ENCODE measurements at places on chromosomes 16 and 17.

- DNase-seq, result no peak
Measured at GRCh38 chr17:45201457-45201856, 20.2 kb upstream of the FMNL1 start.

- peak; percentile 3 for DNase-seq
Measured at GRCh38 chr17:66900126-66901010, 64.1 kb upstream of the CACNG4 start.

DNA sequence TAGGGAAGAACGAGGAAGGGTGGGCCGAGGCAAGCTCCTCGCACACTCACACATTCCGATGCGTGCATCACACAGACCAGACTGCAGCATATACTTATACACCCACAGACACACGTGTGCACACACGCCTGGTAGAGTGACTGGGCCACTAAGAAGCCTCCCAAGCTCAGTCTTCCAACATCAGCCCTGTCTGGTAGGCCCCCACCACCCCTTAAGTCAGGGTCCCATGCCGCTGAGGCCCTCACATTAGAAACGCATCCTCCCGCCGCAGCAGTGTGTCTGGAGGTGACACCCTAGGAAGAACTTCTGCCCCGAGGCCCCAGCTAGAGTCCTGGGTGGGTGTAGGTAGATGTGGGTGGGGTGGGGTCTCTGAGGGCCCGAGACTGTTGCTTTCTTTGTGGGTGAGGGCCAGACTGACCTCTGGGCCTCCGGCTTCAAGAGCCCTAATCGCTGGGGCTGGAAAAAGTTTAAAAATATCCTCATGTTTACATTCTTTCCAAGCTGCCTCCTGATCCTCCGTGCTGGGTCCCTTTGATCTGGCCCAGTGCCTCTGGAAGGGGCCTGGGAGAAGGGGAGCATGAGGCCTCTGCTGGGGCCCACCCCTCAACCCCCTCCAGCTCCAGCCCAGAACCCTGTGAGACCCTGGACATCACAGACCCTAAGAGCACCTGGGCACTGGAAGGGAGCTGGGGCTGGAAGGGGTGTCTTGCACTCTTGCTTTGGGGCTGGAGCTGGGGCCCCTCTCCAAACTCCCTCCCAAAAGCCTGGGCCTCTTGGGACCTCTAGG, 13.6 kb downstream of the CDH16 start:
- no peak for DNase-seq

- no peak for DNase-seq
Measured at GRCh38 chr17:33786478-33786877, 468.6 kb upstream of the CCL2 start.

DNA sequence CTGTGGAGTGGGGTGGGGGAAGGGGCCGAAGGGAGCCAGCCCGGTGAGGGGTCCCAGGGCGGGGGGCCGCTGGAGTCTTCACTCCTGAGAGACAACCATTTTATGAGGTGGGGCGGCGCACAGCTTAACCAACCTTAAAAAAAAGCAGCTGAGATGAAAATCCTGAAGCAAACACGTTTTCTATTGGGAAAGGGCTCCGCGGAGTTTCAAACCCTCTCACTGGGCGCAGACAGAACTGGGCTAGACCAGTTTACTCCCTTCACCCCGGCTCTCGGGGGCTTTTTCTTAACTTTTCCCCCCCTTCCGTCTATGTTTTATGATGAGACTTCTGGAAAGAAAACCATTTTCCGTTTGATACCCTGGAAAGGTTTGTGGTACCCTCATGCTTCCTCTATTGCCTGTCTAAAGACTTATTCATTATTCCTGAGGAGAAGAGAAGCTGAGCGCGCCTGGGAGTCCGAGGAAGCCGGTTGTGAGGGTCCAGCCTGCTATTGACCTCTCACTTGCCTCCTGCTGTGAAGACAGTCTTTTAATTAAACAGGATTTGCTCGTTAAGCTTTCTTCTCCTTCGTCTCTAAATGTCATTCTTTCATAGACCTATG, 482 bp upstream of the SSH2 start:
- DNase-seq, result peak; percentile 78

GRCh38 chr17:58671969-58672368, 19.9 kb downstream of the TEX14 start:
- no peak for DNase-seq

GRCh38 chr17:78555746-78556401, 21.3 kb downstream of the DNAH17 start:
- DNase-seq, result no peak

Data from NCI-H748 treated with DMSO at 0.1 percent for 48 hours (cell line).